ENCODE measurements at places on chromosomes 4 and X. TPM values are rescaled to one million over a fixed set of nuclear protein-coding genes. Genes with fewer than 3 reads are reported as not detected.

The INPP4B gene
- 0.38 TPM for polyA plus RNA-seq

GRCh38 chr4:34791209-34791608, 1453.1 kb downstream of the ARAP2 start:
- DNase-seq: no peak
- H3K4me3 ChIP-seq: no peak overlapping the region
- no peaks in the 10 kb centered on the region for H3K27me3 ChIP-seq
- H3K27ac ChIP-seq: no peak overlapping the region

DNA sequence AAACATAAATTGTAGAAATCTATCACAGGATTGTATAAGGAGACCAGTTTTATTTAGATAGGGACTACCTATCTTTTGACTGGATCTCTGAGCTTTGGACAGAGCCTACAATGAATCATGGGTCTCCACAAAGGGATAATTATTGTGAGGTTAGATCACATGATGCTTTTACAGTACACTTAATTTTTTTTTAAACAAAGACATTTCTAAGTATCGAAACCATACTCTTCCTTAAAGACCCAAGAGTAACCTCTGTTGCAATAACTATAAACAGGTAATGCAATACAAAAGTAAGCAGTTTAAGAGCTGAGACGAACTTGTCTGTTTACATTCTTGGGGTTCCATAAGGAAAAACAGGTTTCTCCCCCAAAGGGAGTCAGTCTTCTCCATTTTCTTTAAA, 64.3 kb upstream of the GABRE start:
- no peak for DNase-seq
- H3K4me3 ChIP-seq: no peak overlapping the region
- H3K27me3 ChIP-seq: no peaks in the 10 kb centered on the region

DNA sequence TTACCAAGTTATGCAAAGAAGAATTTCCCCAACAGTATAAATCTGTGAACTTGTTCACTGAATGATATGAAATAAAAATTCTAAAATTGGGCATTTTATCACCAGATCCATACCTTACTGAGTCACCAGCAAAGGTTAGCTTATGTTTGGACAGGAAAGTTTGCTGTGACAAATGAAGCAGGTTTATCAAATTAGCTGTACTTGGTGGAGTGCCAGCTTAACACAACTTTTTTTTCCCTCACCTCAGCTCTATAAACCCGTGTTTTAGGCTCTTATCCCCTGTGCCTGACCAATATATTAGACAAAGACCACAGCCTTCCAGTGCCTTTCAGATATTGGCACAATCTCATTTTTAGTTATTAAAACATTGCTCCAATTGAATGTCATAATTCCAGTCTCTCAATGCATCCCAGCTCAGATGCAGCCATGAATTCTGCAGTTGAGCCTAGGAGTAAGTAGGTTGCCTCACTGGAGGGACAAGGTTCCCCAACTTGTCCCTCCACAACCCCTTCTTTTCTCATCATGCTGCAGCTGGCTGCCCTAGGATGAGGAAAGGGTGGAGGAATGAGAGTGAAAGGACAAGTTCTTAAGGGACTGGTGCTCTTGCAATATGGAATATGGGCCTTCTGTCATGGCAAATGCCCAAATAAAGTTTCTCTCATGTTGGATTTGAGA, 27.0 kb upstream of the PDGFC start:
- no peak for DNase-seq
- no peaks in the 10 kb centered on the region for H3K4me1 ChIP-seq
- H3K36me3 ChIP-seq: no peaks in the 10 kb centered on the region
- no peak overlapping the region for H3K27ac ChIP-seq
- H3K27me3 ChIP-seq: no peaks in the 10 kb centered on the region

- no peak overlapping the region for H3K27ac ChIP-seq
- H3K4me1 ChIP-seq: no peaks in the 10 kb centered on the region
Measured at GRCh38 chr4:113878668-113879067, 100.8 kb downstream of the ARSJ start.

The TNIP2 gene
- 27.6 TPM for polyA plus RNA-seq

The CBR4 gene
- 1.1 TPM for polyA plus RNA-seq

The CT45A3 gene
- not detected for polyA plus RNA-seq

DNA sequence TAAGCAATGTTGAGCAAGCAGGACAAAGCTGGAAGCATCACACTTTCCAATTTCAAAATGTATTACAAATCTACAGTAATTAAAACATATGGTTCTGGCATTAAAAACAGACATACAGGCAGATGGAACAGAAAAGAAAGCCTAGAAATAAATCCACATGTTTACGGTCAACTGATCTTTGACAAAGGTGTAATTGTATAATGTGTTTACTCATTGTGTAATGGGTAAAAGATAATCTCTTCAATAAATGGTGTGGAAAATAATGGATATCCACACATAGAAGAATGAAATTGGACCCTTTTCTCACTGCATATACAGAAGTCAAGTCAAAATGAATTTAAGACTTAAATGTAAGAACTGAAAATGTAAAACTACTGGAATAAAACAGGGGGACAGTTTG, 394.2 kb downstream of the ANKRD50 start:
- no peaks in the 10 kb centered on the region for H3K27me3 ChIP-seq
- no peaks in the 10 kb centered on the region for H3K4me1 ChIP-seq
- DNase-seq: no peak
- no peak overlapping the region for H3K4me3 ChIP-seq
- no peak overlapping the region for H3K27ac ChIP-seq

The MAOB gene
- polyA plus RNA-seq: not detected

The PHEX gene
- 0.03 TPM for polyA plus RNA-seq

- peak within 1 kb of the TSS; percentile 38 for H3K4me3 ChIP-seq
- peak within 1 kb of the TSS; percentile 98 for H3K27ac ChIP-seq
- H3K4me1 ChIP-seq: peaks cover 32% of the 10 kb centered on the region
- no peaks in the 10 kb centered on the region for H3K27me3 ChIP-seq
Measured at GRCh38 chr4:158209825-158210807, at the start of gene TMEM144. Gene TMEM144, plus strand, starts transcription at chr4:158210486. Its CDS starts 2,182 bp downstream, at chr4:158212668.

The AFF1 gene
- polyA plus RNA-seq: 20.9 TPM

DNA sequence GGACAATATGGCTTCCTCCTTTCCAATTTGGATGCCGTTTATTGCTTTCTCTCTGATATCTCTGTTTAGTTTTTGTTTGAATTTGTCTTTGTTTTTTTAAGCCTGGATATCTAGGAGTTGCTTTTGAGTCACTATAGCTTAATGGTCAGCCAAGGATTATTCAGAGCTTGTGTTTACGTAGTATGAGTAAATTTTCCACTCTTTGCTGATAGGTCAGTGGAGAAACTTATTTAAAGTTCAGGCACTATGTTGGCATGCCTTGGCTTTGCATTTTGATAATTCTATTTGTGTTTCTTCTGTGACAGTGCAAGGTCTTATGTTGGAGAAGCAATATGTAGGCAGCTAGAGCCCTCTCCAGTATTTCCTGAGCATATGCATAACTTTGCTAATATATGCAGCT, 315.2 kb downstream of the GRID2 start:
- H3K27ac ChIP-seq: no peak overlapping the region
- no peak overlapping the region for H3K4me3 ChIP-seq
- H3K36me3 ChIP-seq: no peaks in the 10 kb centered on the region
- no peak for DNase-seq

DNA sequence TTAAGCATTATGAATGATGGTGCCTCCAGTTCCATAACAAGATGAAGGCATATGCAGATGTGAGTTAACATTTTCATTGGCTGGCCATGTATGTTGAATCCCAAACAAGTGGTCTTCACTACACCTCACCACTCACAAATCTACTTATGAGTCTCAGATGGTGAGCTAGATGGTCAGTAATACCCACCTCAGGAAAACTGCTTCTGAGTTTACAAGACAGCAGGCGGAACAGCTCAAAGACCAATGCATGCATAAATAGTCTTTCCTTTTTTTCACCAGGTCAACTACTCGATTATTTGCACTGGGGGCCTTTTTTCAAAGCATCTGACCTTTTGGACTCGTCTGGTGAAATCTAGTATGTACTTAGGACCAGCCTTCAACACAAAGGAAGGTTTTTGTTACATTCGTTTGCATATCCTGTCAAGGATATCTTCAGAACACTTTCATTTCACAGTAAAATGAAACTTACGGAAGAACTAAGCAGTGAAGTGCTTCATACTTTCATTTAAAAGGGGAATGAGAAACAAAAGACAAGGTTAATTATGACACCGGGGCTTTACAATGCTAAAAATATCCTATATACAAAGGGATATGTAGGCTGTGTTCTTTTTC, 23.1 kb upstream of the TLR7 start:
- no peaks in the 10 kb centered on the region for H3K27me3 ChIP-seq
- H3K4me1 ChIP-seq: no peaks in the 10 kb centered on the region
- no peaks in the 10 kb centered on the region for H3K36me3 ChIP-seq
- no peak overlapping the region for H3K27ac ChIP-seq
- peak overlapping the region; percentile 24 for H3K4me3 ChIP-seq
- no peak for DNase-seq

The GRIA2 gene
- not detected for polyA plus RNA-seq

- no peak for DNase-seq
- H3K27me3 ChIP-seq: no peaks in the 10 kb centered on the region
- H3K4me3 ChIP-seq: no peak overlapping the region
- no peak overlapping the region for H3K27ac ChIP-seq
Measured at GRCh38 chr4:123317211-123317610, 79.4 kb upstream of the SPRY1 start.

The NALF2 gene
- polyA plus RNA-seq: not detected

The STPG2 gene
- polyA plus RNA-seq: not detected

The FAM47E gene
- not detected for polyA plus RNA-seq

DNA sequence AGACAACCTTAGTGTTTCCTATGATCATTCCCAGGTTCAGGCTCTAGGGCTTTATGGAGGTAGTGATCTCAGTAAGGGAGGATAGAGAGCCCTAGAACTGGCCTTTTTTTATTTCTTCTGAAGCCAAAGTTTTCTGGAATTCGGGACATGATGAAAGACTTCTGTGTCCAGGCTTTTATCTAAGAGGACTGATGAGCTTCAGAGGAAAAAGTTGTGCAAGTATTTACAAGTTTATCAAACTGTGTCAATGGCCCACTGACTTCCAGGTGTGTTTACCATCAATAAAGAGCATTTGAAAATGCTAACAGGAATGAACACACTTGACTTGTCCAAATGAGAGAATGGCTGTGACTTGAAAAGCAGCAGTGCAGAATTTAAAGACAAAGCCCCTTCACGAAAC, 254.6 kb downstream of the DCTD start:
- no peaks in the 10 kb centered on the region for H3K27me3 ChIP-seq
- H3K4me3 ChIP-seq: no peak overlapping the region
- DNase-seq: no peak
- H3K36me3 ChIP-seq: no peaks in the 10 kb centered on the region
- no peak overlapping the region for H3K27ac ChIP-seq

The PDLIM5 gene
- 47.7 TPM for polyA plus RNA-seq

- no peaks in the 10 kb centered on the region for H3K27me3 ChIP-seq
- H3K4me3 ChIP-seq: no peak overlapping the region
- no peaks in the 10 kb centered on the region for H3K4me1 ChIP-seq
- H3K36me3 ChIP-seq: no peaks in the 10 kb centered on the region
- no peak overlapping the region for H3K27ac ChIP-seq
Measured at GRCh38 chr4:100679926-100680325, 162.1 kb upstream of the EMCN start.

The RAB39B gene
- polyA plus RNA-seq: 0.20 TPM

DNA sequence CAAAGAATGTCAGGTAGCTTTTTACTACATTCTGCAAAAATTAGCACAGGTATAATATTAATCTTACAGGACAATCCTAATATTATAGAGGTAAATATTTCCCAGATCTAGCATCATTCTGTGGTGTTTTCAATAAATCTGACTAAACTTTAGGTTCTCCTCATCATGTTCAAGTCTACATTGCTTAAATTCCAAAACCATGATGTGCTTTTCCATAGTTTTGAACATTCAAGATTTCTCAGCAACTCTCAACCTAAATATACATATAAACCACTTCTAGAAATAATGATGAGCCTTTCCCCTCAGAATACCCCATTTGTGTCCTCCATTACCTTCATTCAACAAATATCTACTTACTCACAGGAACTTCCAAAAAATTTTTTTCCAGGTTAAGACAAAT, 23.1 kb downstream of the EIF4E start:
- no peaks in the 10 kb centered on the region for H3K4me1 ChIP-seq
- H3K27me3 ChIP-seq: no peaks in the 10 kb centered on the region
- no peak overlapping the region for H3K4me3 ChIP-seq
- no peak overlapping the region for H3K27ac ChIP-seq

- DNase-seq: peak; percentile 67
- H3K4me1 ChIP-seq: peaks cover 26% of the 10 kb centered on the region
- H3K27me3 ChIP-seq: no peaks in the 10 kb centered on the region
Measured at GRCh38 chr4:139083607-139083955, 68.0 kb downstream of the NOCT start.

- H3K27me3 ChIP-seq: no peaks in the 10 kb centered on the region
- no peak for DNase-seq
- no peak overlapping the region for H3K27ac ChIP-seq
- H3K36me3 ChIP-seq: no peaks in the 10 kb centered on the region
- H3K4me3 ChIP-seq: no peak overlapping the region
- H3K4me1 ChIP-seq: no peaks in the 10 kb centered on the region
Measured at GRCh38 chrX:47802589-47802988, 34.1 kb upstream of the ZNF81 start.

GRCh38 chrX:2432298-2432863, 68.4 kb downstream of the DHRSX start:
- no peak overlapping the region for H3K27ac ChIP-seq
- H3K4me1 ChIP-seq: peaks cover 11% of the 10 kb centered on the region
- H3K36me3 ChIP-seq: peaks cover 20% of the 10 kb centered on the region
- no peak for DNase-seq
- H3K4me3 ChIP-seq: no peak overlapping the region

DNA sequence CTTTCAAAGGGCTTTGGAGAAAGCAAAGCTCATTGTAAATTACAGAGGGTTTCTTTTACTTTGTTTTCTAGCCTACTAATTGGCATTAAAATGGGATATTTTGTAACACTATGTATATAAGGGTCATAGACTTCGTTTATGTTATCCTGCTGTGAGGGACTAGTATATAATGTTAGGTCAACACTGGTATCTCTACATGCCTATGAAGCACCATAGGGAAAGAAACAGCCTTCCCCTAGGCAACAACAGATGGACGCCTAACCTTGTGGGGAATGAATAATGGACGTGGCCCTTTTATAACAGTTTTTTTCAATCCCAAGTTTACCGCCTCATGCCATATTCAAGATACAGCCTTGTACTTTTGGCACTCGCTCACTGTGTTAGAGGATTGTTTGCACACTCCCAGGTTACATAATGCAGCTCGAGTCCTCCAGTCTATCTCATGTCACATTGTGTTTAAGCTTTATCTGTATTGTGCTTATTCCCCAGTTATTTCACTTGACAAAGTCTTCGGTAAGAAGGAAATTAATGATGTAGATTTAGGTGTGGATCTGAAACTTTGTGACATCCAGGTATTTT, 711.0 kb downstream of the RPA4 start:
- no peaks in the 10 kb centered on the region for H3K27me3 ChIP-seq
- H3K4me1 ChIP-seq: no peaks in the 10 kb centered on the region
- H3K4me3 ChIP-seq: no peak overlapping the region
- H3K36me3 ChIP-seq: no peaks in the 10 kb centered on the region
- no peak overlapping the region for H3K27ac ChIP-seq
- no peak for DNase-seq

GRCh38 chrX:107687445-107687844, 59.1 kb downstream of the PRPS1 start:
- H3K27ac ChIP-seq: no peak overlapping the region
- no peaks in the 10 kb centered on the region for H3K27me3 ChIP-seq
- H3K4me1 ChIP-seq: peaks cover 59% of the 10 kb centered on the region
- DNase-seq: no peak

The ARSJ gene
- polyA plus RNA-seq: not detected

The GRID2 gene
- not detected for polyA plus RNA-seq

- H3K27ac ChIP-seq: no peak overlapping the region
- DNase-seq: no peak
- H3K4me3 ChIP-seq: no peak overlapping the region
- H3K4me1 ChIP-seq: peaks cover 9% of the 10 kb centered on the region
- H3K27me3 ChIP-seq: peaks cover 14% of the 10 kb centered on the region
Measured at GRCh38 chr4:121701263-121701662, 4.5 kb upstream of the ANXA5 start.
